ENCODE measurements at places on chromosomes 1 and 21. TPM values are rescaled to one million over a fixed set of nuclear protein-coding genes. Genes with fewer than 3 reads are reported as not detected.

The AMY1B gene
- total RNA-seq: not detected

The LIN28A gene
- total RNA-seq: 77.8 TPM

The OR2M3 gene
- not detected for total RNA-seq

GRCh38 chr1:41474490-41475271, 9.8 kb downstream of the EDN2 start:
- peak; percentile 82 for DNase-seq

GRCh38 chr21:42820616-42821465, 58.5 kb downstream of the WDR4 start:
- DNase-seq: no peak

DNA sequence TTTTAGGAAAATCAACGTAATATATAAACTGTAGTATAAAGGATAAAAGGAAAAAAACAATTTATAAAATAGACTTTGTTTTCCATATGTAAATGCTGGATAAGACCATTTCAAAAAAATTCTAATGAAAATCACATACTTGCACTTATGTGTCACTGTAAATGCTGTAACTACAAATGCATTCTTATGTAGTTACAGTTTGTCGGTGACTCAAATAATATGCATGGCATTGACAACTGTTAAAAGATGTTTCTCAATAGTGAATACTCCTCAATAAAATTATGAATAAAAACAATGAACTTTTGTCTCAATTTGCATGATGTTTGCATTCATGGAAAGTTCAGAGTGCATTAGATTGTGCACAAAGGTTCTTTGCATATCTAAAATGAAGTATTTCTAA, 614.0 kb upstream of the CHRM3 start:
- no peak for DNase-seq

DNA sequence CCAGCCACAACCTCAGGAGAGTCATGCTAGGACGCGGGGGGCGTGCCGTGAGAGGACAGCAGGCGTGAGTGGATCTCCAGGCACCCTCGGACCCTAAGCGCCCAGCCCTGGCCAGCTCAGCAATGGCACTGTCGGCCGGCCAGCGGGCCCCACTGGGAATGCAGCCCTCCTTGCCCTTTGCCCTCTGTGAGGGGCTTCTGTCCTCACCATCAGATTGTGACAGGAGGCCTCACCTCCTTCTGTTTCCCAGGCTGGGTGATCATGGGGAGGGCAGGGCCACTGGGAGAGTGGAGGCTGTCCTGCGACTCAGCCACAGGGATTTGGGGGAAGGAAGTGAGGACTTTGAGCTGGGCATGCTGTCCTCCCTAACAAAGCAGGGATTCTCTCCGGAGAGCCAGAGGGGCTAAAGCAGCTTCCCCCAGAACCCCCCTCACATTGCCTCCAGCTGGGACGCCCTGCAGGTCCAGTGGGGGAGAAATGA, 6.6 kb upstream of the LRRC3 start:
- DNase-seq: no peak

- no peak for DNase-seq
Observed at GRCh38 chr1:169363046-169363730, 4.4 kb downstream of the NME7 start.
